Mammary microvascular endothelial cell (primary cell): ENCODE measurements at places on chromosomes 13 and 19. TPM values are rescaled to one million over a fixed set of nuclear protein-coding genes. Genes with fewer than 3 reads are reported as not detected.

XPO4 gene
- total RNA-seq = 19.3 and 25.2 TPM in 2 replicates

NKPD1 gene
- 0.05 TPM in 1 of 2 replicates, not detected in the other for total RNA-seq

SELENOV gene
- total RNA-seq = not detected in 2 replicates

PSG1 gene
- total RNA-seq = 1.1 and 3.1 TPM in 2 replicates

UBE2M gene
- total RNA-seq = 37.2 and 43.6 TPM in 2 replicates
